ENCODE measurements at places on chromosomes 12 and 14.

GRCh38 chr14:101953151-101953550 lies 11.2 kb upstream of the DYNC1H1 start:
- DNase-seq: no peak

DNA sequence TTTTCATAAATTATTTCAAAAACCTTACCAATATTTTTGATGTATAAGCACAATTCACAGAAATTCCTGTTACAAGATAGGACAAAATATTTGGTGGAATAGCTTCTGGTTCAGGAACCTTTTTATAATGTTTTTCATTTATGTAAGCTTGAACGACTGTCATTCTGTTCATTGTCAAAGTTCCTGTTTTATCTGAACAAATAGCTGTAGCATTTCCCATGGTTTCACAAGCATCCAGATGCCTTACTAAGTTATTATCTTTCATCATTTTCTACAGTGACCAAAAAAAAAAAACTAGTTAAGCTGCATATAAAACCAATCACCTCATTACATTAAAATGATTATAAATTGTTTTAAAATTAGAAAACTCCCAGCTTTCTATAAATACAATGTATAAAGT lies 87.1 kb downstream of the ATP2B1 start:
- DNase-seq: no peak

DNA sequence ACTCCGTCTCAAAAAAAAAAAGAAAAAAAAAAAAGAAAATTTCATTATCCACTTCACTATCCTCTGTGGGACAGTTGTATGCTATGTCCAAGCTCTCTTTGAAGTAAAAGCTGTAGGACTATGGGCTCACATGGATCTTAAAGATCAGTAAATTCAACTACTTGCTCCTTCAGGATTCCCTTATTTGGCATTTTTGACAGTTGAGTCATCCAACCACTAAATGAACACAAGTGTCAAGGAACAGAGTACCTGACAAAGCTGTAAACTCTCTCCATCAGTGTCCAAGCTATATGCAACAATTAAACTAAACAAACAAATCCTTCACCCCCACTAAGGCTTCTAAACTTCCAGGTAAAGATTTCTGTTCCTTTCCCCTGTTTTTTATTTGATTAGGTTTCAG lies 177.0 kb downstream of the CEP128 start:
- no peak for DNase-seq

- no peak for DNase-seq
These were observed 17.7 kb upstream of the TEAD4 start for GRCh38 chr12:2941524-2941923.

DNA sequence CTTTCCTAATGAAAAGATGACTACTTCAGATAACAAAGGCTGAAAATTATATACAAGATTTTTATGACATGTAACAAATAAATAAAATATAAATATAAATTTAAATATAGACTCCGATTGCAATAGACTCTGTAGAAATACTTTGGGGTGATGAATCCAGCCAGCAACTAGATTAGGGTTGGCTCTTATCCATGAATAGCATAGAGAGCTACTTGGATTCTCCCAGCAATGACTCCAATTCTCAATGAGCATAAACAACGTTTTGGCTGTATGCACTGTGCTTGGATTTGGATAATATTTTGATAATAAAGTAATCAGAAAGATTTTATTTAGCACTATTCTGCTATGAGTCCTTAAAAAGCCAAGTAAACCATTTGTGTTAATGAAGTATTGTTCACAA lies 58.0 kb upstream of the LRFN5 start:
- DNase-seq: no peak

GRCh38 chr12:11976005-11976404 lies 94.7 kb upstream of the BCL2L14 start:
- DNase-seq: no peak

GRCh38 chr12:64160711-64161060 lies 61.4 kb downstream of the KICS2 start:
- no peak for DNase-seq

DNA sequence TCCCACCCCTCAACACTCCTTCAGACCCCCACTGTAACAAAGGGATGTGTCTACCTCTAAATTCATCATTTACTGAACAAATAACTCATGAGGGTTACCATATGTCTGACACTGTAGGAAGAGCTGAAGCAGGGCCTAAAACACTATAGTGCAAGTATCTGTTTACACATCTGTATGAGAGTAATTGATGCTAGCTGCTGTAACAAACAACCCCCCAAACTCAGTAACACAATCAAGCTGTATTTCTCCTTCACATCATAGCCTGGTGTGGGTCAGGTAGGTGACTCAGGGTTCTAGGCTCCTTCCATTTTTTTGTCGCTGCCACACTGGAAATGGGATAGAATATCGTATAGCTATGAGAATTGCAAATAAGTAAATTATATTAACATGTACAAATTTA lies 65.0 kb downstream of the KICS2 start:
- no peak for DNase-seq

GRCh38 chr12:33593753-33594152 lies 154.1 kb upstream of the SYT10 start:
- no peak for DNase-seq

DNA sequence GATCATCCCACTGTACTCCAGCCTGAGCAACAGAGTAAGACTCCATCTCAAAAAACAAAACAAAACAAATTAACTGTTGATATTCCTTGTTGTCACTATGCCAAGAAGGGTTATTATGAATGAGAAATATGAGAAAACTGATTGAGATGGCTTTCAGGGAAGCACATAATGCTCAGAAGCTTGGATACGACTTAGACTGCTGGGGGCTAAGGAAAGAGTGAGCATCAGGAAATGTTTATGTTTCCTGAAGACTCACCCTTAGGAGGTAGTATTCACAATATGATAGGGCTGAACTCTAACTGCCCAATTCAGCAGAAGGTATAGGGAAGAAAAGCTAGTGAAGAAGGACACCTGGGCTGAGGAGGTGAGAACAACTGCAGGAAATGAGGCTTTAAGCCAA lies 6.3 kb downstream of the STYK1 start:
- no peak for DNase-seq

GRCh38 chr12:42761086-42761485 lies 171.5 kb upstream of the PRICKLE1 start:
- no peak for DNase-seq

- no peak for DNase-seq
These were observed 216.3 kb upstream of the FLRT2 start for GRCh38 chr14:85313560-85314207.

DNA sequence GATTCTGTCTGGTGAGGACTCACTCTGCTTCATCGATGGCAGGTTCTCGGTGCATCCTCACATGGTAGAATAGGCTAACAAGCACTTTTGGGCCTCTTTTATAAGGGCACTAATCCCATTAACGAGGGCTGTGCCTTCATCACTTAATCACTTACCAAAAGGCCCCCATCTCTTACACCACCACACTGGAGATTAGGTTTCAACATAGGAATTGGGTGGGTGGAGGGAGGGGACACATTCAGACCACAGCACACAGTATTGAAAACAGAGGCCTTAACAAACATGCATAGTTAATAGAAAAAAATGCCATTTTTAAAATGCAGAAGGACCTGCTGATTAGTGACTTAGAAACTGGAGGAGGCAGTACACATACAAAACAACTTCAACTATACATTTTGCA lies 61.6 kb downstream of the SPPL3 start:
- no peak for DNase-seq

DNA sequence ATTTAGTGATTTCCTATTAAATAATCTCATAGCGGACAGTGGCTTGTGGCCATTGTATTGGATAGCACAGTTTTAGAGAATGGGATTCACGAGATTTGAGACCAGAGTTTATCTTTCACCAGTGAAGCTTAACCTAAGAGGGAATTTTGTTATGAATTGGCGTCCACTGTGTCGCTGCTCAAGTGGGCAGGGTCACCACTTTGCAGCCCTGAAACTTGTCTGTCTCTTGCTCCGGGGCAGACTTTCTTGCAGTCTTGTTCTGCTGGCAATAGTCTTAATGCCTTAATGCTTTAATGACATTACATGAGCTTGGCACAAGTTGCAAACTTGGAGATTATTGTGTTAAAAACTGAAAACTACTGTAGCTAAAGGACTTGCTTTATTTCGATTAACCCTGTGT lies 72.8 kb upstream of the PPM1H start:
- no peak for DNase-seq

GRCh38 chr12:52418576-52419110 lies 12.5 kb upstream of the KRT82 start:
- DNase-seq: no peak

GRCh38 chr12:100216337-100216736 lies 15.7 kb downstream of the ACTR6 start:
- no peak for DNase-seq

GRCh38 chr12:23704992-23705943 lies 244.2 kb downstream of the SOX5 start:
- no peak for DNase-seq
